ENCODE measurements at places on chromosomes 12 and 14.
A peak's percentile ranks its signal among the peaks of the same experiment; 100 is the strongest.

DNA sequence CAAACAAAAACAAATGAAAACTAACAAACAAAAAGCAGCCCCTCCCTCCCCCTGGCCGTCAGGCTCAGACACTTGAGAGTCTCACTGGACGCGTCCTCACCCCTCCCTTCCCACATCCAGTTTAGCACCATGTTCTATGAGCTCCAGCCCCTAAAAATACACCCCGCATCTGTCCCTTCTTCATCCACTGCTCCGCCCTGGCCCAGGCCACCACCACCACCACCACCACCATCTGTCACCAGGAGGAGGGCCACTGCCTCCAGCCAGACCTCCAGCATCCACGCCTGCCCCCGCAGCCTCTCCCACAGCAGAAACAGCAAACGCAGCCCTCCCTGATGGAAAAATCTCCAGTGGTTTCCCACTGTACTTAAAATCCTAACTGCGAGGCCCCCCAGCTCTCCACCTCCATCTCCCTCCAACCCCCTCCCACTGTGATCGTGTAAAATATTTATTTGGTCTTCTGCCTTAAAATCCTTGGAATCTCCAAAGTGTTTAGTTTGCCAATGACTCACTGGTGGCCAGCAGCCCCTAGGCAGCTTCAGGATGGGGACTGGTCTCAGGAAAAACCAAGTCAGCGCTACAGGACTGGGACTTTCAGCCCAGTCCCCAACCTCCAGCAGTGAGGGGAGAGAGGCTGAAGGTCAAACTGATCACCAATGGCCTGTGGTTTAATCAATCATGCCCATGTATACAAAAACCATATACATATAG, 95.1 kb downstream of the SCARB1 start:
- peak; percentile 58 for DNase-seq

- no peak for DNase-seq
Observed at GRCh38 chr12:50647031-50647430, 116.9 kb upstream of the ATF1 start.

GRCh38 chr12:39605501-39605900, 14.1 kb downstream of the ABCD2 start:
- DNase-seq = no peak

DNA sequence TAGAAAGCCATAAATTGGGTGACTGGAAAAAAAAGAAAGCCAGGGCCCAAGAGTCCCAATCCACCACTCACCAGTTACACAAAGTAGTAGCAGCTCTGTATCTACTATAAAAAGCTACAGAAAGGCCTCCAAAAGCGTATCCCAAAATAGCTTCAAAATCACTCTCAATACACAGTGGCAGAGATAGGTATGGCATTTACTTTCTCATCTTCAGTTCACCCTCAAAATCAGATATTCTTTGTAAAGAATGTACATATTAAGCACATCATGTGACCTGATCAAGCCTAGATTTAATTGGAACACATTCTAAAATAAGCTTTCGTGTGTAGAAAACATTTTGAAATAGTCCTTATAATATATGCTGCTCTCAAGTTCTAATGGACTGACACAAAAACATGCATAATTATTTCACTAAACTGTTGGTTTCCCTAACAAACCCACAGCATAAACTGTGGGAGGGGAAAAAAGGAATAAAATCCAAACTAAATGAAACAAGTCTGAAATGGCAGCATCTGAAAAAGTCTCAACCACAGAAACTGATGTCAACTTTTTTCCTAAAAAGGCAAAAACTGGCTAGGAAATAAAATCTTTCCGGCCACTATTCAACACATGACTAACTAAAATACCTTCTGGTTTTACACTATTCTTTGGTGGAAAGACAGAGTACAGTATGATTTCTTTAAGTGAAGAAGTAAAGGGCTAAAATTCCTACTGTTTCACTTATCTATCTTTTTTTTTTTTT, 25.9 kb downstream of the UBE2N start:
- DNase-seq = no peak

- no peak for DNase-seq
Observed at GRCh38 chr14:91350813-91351511, 66.7 kb downstream of the CCDC88C start.

DNA sequence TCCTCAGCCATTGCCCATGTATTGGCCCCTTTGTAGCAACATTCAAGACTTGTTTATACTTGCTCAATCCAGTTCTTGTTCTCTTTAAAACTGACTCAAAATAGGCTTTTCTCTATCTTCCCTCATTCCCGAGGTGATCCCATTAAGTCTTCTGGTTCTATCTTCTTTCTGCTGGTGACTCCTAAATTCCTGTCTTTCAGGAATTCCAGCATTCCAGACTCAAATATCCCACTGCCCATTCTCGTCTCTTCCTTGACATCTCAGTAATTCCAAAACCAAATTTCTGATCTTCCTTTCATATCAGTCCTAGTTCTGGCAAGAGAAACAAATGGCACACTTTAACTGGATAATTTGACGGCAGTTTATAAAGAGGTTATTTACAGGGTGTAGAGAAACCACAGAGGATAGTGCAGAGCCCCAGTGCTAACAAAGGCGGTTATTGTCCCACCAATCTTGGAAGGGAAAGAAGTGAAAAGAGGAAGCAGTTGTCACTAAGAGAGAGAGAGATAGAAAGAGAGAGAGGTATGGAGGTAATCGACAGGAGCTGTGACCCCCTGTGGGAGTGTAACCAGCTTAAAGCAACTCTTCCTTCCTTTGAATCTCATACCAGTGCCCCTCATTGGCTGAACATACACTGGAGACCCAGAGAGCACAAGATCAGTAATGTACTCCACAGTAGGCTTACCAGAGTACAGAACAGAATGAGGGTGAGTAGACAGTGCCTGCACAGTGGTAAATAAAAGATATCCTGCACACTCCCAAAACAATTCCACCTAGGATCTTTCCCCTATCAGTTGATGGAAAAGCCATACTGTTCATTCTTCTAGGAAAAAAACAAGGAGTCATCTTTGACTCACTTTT, 177.6 kb upstream of the LMNTD1 start:
- DNase-seq = no peak

DNA sequence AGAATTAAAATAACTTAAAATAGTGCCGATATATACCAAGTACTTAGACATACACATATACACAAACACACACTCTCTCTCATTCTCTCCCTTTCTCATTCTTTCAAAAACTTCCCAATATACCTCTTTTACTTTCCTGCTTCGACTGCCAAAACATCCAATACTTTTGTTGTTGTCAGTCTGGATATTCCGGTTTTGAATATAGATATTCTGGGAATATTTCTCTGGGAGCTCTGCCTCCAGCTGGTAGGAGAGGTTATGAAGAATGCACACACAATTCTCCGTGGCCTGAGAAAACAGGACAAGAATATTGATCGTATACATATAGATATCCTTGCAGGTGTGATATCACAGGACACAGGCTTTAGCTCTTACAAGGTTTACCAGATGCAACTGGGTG, 66.6 kb upstream of the YARS2 start:
- DNase-seq = no peak

GRCh38 chr12:117042862-117043261, 56.4 kb downstream of the TESC start:
- no peak for DNase-seq

DNA sequence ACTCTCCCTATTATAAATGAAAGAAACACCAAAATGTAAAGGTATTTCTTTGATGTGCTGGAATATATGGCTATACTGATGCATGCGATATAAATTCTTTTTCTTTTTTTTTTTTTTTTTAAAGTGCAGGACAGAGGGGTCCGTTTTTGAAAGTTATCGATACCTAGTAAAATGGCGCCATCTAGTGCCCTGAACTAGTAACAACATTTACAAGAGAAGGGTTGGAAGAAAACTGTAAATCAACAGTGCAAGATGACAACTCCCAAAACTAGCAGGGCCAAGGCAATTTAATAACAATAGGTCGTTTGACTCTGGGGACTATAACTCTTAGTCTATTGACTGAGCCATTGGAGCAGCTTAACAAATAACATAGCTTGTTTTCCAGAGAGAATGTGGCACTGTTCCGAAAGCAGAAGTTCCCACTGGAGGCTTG, 137.7 kb downstream of the SPTSSA start:
- no peak for DNase-seq

DNA sequence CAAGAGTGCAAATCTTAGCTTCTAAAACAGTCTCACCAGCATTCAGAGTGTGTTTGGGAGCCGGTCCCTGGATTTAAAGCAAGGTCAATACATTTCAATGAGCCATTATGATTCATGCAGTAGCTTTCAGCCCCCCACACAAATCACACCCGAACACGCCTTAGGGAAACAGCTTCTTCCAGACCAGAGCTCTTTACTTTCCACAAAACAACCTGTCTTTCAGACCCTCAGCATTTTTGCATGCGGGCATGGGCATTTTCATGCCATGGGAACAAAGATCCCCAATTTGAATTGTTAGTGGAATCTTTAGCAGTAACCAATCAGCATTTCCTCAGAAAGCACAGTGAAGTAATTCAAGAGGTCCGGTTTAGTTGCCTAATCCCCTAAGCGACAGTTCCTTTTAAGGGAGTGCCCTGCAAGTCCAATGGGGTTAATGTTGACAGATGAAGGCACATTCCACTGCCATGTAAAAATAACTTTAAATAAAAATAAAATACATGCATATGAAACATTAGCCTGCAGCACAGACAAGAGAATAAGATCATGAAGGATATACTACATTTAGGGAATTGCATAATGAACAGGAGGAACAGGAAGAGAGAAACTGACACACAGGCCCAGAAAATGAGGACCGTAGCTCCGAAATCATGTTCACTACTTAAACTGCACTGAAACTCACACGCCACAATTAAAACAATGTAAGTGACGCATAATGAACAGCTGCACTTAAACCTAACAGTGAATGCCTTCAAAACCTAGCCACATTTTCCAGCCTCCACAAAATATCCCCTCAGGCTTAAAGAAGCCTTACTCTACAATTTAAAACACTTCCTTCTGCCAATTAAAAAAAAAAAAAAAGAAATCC, 4.0 kb downstream of the VPS37B start:
- no peak for DNase-seq

DNA sequence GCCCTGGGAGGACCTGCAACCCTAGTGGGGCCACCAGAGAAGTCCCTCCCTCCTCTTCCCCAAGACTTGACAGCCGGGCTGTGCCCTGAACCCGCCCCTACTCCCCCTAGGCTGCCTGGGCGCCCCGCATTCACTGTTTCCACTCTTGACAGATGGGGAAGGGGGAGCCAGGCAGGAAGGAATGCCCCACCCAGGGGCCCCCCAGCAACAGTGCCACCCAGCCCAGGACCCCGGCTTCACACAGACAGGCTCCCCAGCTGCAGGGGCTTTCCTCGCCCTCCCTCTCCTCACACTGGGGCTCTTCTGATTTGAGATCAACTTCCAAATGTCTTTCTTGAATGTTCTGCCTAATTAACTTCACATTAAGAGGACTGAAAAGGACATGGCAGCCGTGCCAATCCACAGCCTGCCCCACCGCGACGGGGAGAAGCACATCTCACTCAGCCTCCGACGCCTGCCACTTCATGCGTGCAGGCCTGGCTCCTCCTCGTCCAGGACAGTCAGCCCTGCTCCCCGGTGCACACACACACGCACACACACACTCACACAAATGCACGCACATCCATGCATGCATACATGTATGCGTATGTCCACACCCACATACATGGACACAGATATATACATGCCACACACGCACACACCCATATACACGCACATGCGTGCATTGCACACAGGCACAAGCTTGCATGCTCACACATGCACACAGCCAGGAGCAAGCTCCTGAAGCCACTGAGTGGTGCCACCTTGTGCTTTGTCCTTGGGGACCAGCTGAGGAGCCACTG, 19.6 kb upstream of the C14orf180 start:
- DNase-seq = no peak

- no peak for DNase-seq
Observed at GRCh38 chr12:24095245-24095644, 145.8 kb upstream of the SOX5 start.

- peak; percentile 86 for DNase-seq
Observed at GRCh38 chr14:103103461-103104388, 9.2 kb downstream of the EXOC3L4 start.

- no peak for DNase-seq
Observed at GRCh38 chr12:32419520-32419960, 20.2 kb downstream of the FGD4 start.

GRCh38 chr12:19388131-19388549, 51.2 kb upstream of the AEBP2 start:
- no peak for DNase-seq

GRCh38 chr14:89325299-89325883, 91.6 kb downstream of the FOXN3 start:
- DNase-seq = no peak

- no peak for DNase-seq
Observed at GRCh38 chr12:113914176-113914575, 51.9 kb downstream of the RBM19 start.

DNA sequence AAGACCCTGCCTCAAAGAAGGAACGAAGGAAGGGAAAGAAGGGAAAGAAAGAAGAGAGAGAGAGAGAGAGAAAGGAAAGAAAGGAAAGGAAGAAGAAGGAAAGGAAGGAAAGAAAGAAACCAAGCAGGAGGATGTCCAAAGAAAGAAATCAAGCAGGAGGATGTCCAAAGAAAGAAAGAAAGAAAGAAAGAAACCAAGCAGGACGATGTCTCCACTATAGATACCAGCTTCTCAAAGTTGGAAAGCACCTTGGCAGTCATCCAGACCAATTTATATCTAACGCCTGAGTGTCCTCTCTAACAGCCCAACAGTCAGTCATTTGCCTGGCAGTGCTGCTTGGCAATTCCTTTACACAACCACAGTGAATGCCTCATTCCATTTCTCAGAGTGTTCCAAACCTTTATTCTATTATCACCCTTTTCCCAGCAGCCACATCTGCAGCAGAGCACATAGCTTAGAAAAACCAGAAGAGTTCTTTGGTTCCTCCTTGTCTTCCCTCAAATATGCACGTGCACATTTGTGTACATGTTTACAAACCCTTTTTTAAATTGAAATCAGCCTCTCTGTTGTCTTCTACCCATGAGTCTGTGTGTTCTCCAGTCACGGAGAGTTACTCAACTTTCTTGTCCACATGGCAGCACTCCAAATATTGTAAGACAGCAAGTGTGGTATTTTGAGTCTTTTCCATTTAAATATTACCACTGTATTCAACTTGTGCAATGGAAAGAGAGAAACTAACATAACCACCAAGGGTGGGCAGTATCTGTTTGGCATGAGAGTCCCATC, 138.4 kb downstream of the STXBP6 start:
- peak; percentile 5 for DNase-seq

- DNase-seq = no peak
Observed at GRCh38 chr12:58670623-58671022, 249.7 kb downstream of the LRIG3 start.
